ENCODE measurements at places on chromosomes 6 and 20.

DNA sequence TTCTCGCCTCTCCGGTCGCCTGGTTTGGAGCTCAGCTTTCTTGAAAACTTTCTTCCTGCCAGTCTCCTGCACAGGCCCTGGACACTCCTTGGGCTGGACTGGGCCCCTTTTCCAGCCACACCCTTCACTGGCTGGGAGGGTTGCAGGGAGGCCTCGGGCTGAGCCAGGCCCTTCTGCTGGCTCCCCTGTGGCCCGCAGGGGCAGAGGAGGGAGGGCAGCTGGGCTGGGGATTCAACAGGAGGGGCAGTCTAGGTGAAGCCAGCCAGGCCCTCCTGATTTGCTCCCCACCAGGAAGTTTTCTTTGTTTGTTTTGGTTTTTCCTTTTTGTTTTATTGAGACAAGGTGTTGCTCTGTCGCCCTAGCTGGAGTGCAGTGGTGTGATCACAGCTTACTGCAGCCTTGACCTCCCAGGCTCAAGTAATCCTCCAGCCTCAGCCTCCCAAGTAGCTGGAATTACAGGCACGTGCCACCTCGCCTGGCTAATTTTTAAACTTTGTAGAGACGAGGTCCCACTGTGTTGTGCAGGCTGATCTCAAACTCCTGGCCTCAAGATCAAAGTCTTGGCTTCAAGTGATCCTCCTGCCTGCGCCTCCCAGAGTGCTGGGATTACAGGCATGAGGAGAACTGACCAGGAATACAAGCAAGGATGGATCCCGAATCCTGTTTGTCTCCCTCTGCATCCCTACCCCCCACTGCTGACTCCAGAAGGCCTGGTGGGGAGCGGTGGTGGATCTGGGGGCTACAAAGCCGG is 23.5 kb upstream of the CDH22 start:
- DNase-seq: no peak

GRCh38 chr6:136344420-136344819 is 54.8 kb upstream of the BCLAF1 start:
- no peak for DNase-seq

DNA sequence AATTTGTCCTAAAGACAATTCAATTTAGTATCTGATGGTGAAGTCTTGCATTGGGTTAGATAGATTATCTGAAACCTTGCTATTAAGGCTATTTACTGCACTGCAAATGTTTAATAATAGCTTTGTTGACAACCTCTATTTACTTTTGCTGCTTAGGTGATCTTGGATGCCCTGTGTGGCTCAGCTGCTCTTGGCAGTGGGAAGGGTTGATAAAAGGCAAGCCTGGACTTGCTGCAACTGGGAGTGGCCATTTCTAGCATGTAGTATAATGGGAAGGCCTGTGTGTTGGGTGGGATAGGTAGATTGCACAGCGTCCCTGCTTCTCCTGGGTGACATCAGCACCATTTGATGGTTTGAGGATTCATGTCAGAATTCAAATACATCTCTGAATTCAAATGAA is 49.1 kb downstream of the ARMC2 start:
- no peak for DNase-seq

GRCh38 chr6:169851641-169852503 is 100.5 kb downstream of the ERMARD start:
- no peak for DNase-seq

DNA sequence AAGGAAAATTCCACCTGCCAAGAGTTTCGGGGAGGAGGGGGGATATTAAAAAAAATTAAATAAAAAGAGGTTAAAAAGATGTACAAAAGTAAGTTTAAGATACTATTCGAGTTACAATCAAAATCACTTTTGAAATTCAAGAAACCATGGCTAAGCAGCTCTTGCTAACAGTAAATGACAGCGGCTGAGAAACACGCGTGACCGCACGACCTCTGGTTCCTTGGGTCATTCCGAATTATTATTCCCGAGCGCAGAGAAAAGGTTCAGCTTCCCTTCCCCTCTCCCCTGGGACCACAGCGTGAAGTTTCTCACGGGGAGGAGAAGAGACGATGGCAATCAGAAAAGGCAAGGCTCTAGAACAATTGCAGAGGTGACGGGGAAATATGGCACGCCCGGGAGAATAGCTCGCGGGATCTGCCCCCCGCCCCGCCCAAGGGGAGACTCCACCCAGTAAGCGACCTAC is 496 bp downstream of the TMEM242 start:
- no peak for DNase-seq

- DNase-seq: no peak
Measured at GRCh38 chr20:63690898-63691710, 5.3 kb upstream of the TNFRSF6B start.
